ENCODE measurements at places on chromosomes 4 and X.

- no peak for DNase-seq
These were observed 60.4 kb upstream of the ATXN3L start for GRCh38 chrX:13380211-13380610.

- no peak for DNase-seq
These were observed 34.9 kb downstream of the ELOVL6 start for GRCh38 chr4:110163327-110164069.

DNA sequence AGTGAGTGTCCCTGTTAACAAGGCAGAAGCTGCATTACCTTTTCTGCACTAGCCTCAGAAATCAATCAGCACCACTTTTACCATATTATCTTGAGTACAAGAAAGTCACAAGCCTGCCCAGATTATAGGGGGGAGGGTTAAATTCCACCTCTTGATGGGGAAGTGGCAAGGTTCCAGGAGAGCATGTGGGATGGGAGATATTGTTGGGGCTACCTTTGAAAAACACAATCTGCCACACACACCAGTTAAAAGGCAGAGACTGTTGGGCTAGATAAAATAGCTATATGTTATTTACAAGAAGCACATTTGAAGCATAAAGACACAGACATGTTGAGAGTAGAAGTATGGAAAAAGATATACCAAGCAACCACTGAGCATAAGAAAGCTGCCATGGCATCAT lies 6.6 kb upstream of the AVPR2 start:
- DNase-seq, result no peak

DNA sequence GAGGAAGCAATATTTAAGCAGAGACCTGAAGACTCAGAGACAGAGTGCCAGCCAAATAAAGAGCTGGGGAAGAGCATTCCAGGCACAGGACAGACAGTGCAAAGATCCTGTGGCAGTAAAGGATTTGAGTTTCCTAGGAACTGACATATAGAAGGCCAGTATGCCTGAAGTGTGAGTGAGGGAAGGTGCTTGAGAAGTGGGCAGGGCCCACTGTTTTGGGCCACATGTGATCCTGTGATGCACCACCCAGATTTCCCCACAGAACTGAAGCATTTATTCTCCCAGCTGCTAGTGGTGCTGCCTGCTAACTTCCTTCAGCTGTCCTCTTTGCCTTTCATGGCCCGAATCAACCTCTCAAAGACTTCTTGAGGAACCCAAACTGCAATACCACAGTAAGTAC lies 23.9 kb upstream of the ASB5 start:
- no peak for DNase-seq

- no peak for DNase-seq
These were observed 13.2 kb downstream of the ZDHHC9 start for GRCh38 chrX:129830494-129830893.

GRCh38 chrX:134907302-134907701 lies 83.5 kb upstream of the SMIM10 start:
- DNase-seq, result no peak

- DNase-seq, result no peak
These were observed 557.2 kb upstream of the GRID2 start for GRCh38 chr4:91746551-91746950.

- no peak for DNase-seq
These were observed 66.3 kb downstream of the MED28 start for GRCh38 chr4:17680559-17681280.

GRCh38 chr4:13413729-13414437 lies 70.3 kb downstream of the RAB28 start:
- DNase-seq, result no peak

DNA sequence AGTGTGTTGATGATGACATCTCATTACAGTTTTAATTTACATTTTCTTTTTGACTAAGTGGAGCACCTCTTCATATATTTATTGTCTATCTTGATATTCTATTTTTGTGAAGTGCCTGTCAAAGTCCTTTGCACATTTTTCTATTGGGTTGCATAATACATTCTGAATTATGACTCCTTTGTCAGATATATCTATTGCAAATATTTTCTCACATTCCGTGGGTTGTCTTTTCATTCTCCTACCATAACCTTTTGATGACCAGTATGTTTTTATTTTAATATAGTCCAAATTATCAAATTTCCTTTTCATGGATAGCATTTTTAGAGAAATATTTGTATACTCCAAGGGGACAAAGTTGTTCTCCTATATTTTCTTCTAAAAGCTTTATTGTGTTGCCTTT lies 126.4 kb downstream of the PJA1 start:
- no peak for DNase-seq

GRCh38 chr4:4472344-4472958 lies 69.4 kb downstream of the STX18 start:
- DNase-seq, result no peak

GRCh38 chrX:140503238-140503601 lies 1.6 kb downstream of the SOX3 start:
- no peak for DNase-seq

- DNase-seq, result no peak
These were observed 2.8 kb upstream of the CTSO start for GRCh38 chr4:155956461-155956860.

GRCh38 chrX:105975382-105975781 lies 63.1 kb downstream of the SERPINA7 start:
- DNase-seq, result no peak

DNA sequence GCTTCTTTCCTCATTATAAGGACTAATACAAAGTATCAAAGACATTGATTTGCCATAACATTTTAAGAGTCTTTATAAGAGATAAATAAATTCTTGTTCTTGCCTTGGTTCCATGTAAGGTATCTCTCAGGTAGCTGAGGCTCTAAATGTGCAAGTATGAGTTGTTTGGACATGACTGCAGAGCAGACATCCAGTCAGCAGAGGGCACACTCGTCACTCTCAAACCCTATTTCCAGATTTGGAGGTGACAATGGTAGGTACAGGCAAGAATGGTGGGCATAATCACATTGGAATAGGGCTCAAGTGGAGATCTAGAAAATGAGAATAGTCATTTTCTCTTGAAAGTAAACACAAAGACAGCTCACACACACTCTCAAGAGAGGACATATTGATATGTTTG lies 133.3 kb upstream of the ZIC3 start:
- no peak for DNase-seq

- DNase-seq, result no peak
These were observed 58.5 kb downstream of the PGRMC2 start for GRCh38 chr4:128228845-128229795.

All from effector memory CD8-positive, alpha-beta T cell (primary cell).